ENCODE measurements at places on chromosomes 16 and 17.

GRCh38 chr17:35730400-35731005 lies 936 bp upstream of the RASL10B start:
- H3K27me3 ChIP-seq: no peaks in the 10 kb centered on the region
- H3K36me3 ChIP-seq: peaks cover 23% of the 10 kb centered on the region
- H3K4me3 ChIP-seq: peak overlapping the region; percentile 76
- peak overlapping the region; percentile 84 for H3K27ac ChIP-seq
- DNase-seq: no peak

- H3K27me3 ChIP-seq: no peaks in the 10 kb centered on the region
- no peak for DNase-seq
- no peaks in the 10 kb centered on the region for H3K4me1 ChIP-seq
- no peak overlapping the region for H3K27ac ChIP-seq
- peaks cover 78% of the 10 kb centered on the region for H3K36me3 ChIP-seq
Observed at GRCh38 chr16:25134166-25134700, 22.7 kb downstream of the LCMT1 start.

DNA sequence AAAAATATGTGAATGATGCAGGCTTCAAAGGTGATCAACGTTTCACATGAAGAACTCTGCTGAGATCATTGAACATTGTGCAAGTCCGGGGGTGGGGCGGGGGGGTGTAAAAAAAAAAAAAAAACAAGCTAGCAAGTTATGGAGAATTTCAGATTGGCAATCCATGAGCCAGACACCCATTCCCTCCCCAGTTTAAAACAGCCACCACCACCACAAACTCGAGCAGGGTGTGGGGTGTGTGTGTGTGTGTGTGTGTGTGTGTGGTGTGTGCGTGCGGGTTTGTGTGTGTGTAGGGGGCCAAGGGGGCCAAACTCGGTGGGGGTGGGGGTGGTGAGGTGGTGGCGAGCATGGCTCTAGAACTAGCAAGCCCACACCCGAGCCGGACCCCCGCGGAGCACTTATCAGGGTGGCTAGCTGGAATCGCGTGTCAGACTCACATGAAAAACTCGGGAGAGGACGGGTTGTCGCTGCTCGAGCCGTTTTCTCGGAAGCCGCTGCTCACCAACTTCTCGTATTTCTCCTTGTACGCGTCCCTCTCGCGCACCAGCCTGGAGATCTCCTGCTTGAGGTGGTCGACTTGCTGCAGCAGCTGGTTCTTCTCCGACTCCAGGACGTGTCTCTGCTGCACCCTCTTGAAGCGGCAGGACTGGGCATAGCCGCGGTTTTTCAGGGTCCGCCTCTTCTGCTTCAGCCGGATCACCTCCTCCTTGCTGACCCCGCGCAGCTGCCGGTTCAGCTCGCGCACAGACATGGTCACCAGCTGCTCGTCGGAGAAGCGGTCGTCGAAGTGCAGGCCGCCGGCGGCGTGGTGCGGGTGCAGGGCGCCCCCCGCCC lies 2.0 kb downstream of the MAF start:
- H3K4me3 ChIP-seq: peak overlapping the region; percentile 88
- peak overlapping the region; percentile 92 for H3K27ac ChIP-seq
- H3K27me3 ChIP-seq: peaks cover 31% of the 10 kb centered on the region
- peaks cover 44% of the 10 kb centered on the region for H3K4me1 ChIP-seq

- peak overlapping the region; percentile 37 for H3K4me3 ChIP-seq
- peaks cover 50% of the 10 kb centered on the region for H3K36me3 ChIP-seq
Observed at GRCh38 chr17:66667491-66668030, 167.4 kb upstream of the CACNG5 start.

GRCh38 chr17:50165867-50166517 lies at the start of gene SGCA:
Gene SGCA (plus strand): TSS chr17:50166005. CDS start chr17:50166041, 36 bp downstream.
- H3K36me3 ChIP-seq: no peaks in the 10 kb centered on the region
- H3K27me3 ChIP-seq: no peaks in the 10 kb centered on the region
- no peak for DNase-seq
- peaks cover 36% of the 10 kb centered on the region for H3K4me1 ChIP-seq

- no peaks in the 10 kb centered on the region for H3K36me3 ChIP-seq
- H3K4me3 ChIP-seq: no peak overlapping the region
- no peak for DNase-seq
Observed at GRCh38 chr16:26195225-26195624, 503.5 kb downstream of the HS3ST4 start.

DNA sequence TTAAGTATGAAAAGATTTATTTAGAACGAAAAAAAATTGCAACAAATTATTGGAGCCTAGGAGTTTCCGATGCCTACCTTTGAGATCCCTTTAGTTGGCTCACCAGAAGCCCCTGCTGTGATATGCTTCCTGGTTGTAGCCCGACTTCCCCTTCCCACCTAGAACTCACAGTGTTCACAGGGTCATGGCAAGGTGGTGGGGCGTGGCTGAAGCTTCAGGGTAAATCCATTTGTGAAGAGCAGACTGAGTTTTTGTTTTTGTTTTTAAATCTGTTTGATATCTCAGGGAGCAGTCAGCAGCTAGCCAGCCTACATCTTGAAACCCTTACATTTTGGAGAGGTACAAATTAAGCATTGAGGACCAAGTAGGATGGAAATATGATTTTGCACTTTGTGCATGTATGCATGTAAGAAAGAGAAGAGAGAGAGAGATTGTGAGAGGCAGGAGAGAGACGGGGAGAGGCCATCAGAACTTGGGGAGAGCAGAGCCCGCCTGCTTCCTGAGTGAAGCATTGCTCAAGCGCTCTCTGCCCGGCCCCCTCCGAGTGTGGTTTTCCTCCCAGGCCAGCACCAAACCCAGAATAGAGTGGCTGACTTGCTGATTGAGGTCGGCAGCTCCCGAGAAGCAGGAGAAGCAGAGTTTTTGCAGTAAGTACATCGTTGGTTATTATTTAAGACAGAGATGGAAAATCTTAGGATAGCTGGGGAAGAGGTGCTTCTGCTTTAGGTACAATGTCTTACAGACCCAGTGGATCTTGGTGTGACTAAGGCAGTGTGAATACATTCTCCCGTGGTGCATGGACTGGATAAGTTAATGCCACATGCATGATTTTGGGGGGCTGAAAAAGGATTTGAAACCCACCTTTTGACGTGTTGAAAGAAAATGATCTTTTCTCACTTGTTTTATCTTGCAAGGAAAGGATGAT lies 64.2 kb downstream of the SPECC1 start:
- H3K27me3 ChIP-seq: no peaks in the 10 kb centered on the region
- DNase-seq: peak; percentile 40
- H3K4me3 ChIP-seq: peak overlapping the region; percentile 53
- peaks cover 29% of the 10 kb centered on the region for H3K4me1 ChIP-seq
- peak overlapping the region; percentile 44 for H3K27ac ChIP-seq
